ENCODE measurements at places on chromosomes 7 and 10.
A peak's percentile ranks its signal among the peaks of the same experiment; 100 is the strongest.

DNA sequence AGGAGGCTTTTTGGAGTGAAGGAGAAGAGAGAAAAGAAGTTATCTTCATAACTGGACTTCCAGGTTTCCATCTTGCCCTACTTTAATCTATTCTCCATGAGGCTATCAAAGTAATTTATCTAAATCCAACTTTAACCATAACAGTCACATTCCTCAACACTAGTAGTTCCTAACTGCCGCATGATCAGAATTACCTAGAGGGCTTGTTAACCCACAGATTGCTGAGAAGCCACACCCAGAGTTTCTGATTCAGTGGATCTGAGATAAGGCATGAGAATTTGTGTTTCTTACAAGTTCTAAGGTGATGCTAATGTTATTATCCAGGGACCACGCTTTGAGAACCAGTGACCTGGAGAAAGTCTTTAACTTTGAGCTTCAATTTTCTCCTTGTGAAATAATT is 8.3 kb upstream of the COL1A2 start:
- no peak for DNase-seq

DNA sequence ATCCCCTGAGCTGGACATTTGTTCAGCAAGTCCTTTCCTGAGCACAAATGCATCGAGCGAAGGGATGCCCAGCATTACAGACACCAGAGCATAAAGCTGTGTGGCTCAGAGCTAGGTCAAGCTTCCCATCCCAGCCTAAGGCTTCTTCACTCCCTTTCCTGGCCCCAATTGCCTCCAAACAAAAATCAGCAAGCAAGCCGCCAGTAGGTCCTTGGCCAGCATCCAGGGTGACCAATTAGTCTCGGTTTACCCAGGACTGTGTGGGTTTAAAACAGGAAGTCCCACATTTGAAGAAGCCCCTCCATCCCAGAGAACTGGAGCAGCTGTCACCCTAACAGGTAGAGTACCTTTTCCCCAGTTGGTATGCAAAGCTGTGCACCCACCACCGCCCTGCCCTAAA is 51.2 kb downstream of the PRKAG2 start:
- DNase-seq = no peak

GRCh38 chr10:28411136-28411460 is 108.2 kb upstream of the MPP7 start:
- DNase-seq = no peak

GRCh38 chr10:62082271-62082656 is 180.8 kb downstream of the ARID5B start:
- no peak for DNase-seq

DNA sequence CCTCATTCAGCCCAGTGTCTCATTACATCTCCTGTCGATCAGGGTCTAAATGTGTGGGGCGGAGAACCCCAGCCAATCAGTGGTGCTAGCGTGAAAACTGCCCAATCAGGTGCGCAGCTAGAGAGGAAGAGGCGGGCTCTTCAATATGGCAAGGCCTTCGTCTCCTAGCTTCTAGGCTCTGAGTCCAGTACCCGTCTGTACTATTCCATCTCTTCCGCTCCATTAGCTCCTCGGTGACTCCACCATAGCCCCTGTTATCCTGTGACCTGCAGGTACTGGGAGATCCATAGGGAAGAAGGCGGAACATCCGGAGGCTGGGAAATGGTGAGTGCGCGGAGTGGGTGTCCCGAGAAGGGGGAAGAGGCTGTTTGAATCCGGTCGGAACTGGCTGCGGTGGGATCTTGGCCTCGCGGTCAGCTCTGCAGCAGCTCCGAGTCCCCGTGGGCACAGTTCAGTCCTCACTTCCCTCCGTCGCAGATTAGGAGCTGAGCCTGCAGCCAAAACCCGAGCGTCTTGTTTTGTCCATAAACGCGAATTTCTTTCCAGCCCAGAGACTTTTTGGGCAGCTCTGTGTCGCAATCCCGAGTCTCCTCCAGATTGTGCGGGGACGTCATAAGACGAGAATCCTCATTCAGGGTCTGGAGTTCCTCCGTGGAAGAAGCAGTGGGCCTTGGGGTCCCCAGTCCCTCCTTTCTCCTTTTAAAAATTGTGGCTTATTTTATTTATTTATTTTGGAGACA is at the start of gene ZNF727:
Gene ZNF727 (plus strand): TSS at position 134 of the 740 bp plus-strand sequence. CDS start 188 bp downstream, at position 322.
- no peak for DNase-seq

GRCh38 chr10:44775402-44775741 is 135.8 kb upstream of the TMEM72 start:
- no peak for DNase-seq

DNA sequence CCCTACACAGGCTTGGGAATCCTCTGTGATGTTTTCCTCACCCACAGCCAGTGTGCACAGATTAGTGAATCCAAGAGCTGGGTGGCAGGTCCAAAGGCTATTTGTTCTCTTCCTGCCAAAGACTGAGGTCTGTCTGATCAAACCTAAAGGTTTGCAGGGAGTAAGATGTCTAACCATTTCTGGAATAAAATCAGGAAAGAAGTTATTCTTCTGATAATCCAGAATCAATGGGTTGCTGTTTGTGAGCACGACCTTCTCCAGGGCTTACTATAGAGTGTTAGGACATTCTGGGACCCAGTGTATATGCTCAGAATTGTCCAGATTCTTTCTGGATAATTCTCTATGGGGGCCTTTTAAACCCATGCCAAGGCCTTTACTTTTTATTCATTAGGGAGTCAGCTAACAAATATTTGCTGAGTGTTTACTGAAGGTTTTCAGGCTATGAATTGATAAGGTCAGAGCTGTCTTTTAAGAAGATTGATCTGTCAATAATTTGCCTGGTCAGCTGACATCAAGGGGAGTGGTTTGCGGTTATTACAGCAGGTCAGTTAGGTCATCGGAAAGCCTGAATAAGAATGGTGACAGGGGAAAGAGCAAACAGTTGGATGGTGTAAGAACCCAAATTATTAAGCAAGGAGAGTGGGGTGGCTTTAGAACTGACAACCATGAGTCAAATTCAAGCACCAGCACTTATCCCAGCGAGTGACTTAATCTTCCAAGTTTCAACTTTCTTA is 7.5 kb upstream of the TECTB start:
- no peak for DNase-seq

DNA sequence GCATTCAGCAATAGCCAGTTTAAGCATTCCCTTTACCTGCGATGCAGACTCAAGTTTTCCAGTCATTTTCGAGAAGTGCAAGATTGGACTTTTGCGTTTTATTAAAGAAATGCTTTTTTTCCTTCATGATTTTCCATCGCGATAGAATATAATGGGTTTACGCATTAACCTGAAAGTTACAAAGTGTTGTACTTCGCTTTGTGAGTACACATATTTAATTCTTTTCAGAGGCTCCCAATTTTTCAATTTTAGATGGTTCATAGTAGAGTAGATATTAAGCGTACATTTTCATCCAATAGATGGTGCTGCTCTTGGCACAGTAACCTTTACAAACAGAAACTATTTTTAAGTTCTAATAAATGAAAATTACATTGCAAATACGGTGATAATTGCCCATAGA is 1.3 kb downstream of the PTPRZ1 start:
- no peak for DNase-seq

DNA sequence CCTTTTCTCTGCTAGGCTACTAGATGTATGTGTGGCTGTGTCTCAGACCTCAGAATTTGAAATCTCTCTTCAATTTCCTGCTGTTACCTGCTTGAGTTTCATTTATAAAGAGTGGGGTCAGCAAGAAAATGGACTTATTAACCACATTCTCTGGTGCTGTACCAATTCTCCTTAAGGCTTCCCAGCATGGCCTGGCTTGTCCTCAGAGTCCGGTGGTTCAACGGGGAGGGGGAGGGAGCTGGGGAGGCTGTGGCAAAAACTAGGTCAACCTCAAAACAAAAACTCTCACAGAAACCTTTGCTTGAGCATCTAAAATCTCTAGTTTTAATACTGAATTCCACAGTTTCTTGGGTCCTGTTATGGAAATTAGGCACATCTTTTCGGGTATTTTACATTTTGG is 389.1 kb upstream of the COBL start:
- DNase-seq = no peak

DNA sequence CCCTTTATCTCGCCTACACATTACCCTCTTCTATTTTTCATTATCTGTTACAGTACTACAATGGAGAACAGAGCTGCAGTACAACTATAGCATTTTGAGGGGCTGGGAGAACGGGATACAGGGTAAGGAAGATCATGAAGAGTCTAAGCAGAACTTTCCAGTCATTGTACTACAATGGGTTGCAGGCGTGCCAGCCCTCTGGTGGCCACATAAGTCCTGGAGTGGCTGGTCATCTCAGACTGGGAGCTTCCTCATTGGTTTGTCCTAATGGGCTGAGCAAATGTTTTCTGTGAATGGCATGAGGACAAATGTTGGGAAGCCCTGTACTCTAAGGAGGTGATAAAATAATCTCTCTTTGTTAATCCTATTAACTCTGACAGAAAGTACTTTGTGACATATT is 33.0 kb downstream of the TMEM106B start:
- peak; percentile 40 for DNase-seq

DNA sequence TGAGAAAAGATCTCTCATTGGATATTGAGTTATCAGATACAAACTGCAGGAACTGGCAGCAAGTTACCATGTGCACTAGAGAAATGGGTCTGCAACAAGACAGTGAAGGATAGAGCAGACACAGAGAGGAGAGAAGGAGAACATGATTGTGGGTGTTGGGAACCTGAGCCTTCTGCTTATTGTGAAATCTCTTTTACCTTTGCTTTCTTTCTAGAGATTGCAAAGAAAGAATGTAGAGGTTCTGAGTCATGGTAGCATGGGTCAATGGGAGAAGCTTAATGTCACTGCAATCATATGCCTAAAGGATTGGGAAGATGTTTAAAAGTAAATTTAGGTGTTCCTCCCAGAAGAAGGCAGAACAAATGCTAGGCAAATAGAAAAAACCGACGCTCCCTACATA is 821.4 kb downstream of the CCSER2 start:
- DNase-seq = no peak

DNA sequence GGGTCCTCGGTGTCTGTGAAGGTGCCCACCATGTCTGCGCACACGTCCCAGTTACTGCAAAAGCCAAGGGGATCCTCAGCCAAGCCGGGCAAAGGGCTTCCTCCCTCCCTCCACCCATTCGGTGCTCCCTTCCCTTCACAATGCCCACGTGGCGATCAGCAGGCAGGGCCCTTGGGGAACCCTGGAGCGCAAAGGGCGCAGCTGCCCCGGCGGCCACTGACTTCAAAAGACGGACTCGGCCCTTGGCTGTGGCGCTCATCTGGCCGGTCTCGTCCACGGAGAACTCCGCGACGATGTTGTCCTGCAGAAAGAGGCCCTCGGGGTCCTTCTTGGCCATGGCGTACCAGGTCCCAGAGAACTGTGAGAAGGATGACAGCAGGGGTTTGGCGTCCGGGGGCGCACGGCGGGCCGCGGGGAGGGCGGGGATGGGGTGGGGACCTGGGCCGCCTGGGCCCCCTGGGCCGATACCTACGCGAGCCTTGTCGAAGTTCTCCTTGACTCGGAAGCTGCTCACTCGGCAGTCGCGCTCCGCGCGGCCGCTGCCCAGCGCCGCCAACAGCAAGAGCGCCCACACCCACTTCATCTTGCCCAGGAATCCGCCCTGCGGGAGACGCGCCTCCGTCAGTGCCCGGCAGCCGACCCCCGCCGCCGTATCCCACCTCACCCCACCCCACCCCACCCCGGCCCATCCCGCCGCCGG is 439 bp downstream of the RBP4 start:
- DNase-seq = peak; percentile 12

DNA sequence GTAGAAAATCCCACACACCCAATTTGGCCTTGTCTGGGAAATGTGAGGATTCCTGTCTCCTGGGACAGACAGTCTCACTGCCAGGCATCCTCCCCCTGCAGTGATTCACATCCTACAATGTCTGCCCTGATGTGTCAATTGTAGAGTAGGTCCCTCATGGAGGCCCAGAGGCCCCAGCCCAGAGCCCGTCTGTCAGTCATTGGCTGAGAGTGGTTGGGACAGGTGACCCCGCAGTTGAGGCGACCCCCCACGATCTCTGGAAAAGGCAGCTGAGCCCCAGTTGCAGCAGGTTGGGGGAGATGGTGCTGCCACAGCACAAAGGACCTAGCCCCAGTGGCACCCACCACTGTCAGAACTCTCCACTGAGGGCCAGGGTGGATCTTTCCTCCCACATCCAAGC is 84.3 kb upstream of the INSIG1 start:
- peak; percentile 35 for DNase-seq

GRCh38 chr10:101055411-101055810 is 6.4 kb upstream of the KAZALD1 start:
- no peak for DNase-seq

DNA sequence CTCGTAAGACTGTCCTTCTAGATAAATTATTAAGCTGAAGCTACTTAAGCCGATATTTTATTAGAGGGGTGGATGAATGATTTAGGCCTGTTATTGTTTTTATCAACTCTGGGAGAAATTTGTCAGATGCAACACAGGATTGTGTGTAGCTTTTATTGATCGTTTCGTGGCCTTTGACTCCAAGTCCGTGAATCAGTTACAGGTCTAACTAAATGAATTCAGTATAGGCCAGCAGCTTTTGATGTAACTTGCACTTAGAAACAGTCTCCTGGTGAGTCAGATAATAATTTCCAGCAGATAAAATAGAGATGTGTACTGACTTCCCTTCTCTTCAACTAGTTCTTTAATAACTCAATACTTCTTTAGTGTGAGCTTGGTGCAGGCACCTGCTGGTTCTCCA is 341.7 kb upstream of the SMIM30 start:
- DNase-seq = no peak

DNA sequence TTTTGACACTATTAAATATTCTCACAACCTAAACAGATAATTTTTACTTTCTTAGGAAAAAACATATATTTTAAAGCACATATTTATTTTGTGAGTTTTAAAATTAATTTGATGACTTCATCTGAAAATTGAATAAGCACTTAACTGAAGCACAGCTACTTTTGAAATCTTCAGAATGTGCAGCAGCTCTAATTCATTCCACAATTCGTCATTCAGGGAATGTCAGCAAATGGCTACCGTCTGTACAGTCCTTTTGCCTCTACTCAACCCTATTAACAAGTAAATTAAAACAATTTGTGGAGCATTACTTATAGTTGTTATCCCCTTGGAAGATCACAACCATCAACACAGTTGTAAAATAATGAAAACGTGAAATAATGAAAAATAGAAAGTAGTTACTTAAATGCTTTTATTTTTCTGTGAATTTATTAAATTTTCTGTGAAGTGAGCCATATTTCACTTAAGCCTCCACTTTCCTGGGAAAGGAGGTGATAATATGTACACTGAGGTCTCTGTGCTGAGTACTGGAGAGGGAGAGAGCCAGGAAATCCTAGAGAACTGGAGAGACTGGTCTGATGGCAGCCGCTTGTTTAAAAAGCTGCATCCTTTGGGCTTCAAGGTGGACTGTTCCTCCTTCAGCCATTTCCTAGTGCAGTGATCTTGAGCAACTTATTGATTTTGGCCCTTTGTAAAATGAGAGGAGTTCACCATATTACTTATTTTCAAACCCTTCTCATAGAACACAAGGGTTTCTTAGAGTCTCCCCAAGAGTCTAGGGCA is 70.6 kb downstream of the REEP3 start:
- DNase-seq = no peak

DNA sequence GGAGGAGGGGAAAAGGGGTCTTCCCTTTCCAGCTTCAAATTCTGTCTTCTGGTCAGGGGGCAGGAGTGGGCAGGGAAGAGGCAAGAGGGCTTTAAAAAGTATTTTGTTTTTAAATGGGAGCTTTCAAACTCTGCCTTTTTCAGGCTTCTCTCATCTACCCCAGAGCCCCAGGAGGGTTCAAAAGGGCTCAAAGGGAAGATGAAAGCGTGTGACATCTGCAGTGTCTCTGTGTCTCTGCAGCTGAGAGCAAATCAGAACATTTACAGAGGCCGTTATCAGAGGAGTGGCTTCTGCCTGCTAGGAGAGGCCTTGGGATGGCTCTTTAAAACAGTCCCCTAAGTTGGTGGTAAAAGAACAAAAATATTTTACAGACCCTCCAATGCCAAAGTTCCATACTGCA is 30.3 kb downstream of the TRIM8 start:
- peak; percentile 46 for DNase-seq

GRCh38 chr10:103519798-103520197 is 26.3 kb downstream of the NEURL1 start:
- DNase-seq = no peak

Measured in myocyte (in vitro differentiated cells).